Right lobe of liver (tissue), 6 donors: ENCODE measurements at places on chromosomes 2 and 18. TPM values are rescaled to one million over a fixed set of nuclear protein-coding genes. Genes with fewer than 3 reads are reported as not detected.

Gene C1QL2
- total RNA-seq = not detected

Gene SCN7A
- total RNA-seq = 2.7 TPM

Gene OSBPL6
- total RNA-seq = 4.1 TPM

Gene C2orf66
- total RNA-seq = not detected

Gene RPRM
- not detected for total RNA-seq

Gene AKAIN1
- total RNA-seq = not detected

Gene KIAA2012
- total RNA-seq = 0.11 TPM

Gene SAG
- total RNA-seq = not detected

Gene GPR45
- total RNA-seq = not detected

Gene MTERF4
- 12.1 TPM for total RNA-seq
